Fibroblast of upper back skin (primary cell): ENCODE measurements at places on chromosomes 6 and 20.

DNA sequence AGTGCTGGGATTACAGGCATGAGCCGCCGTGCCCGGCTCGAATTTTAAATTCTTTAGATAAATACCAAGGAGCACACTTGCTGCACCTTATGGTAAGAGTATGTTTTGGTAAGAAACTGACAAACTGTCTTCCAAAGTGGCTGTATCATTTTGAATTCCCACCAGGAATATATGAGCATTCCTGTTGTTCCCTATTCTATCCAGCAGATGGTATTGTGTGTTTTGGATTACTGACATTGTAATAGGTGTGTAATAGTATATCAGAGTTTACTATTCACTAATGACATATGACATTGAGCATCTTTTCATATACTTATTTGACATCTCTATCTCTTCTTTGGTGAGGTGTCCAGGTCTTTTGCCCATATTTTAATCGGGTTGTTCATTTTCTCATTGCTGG is 40.5 kb downstream of the TGM6 start:
- no peak for DNase-seq

GRCh38 chr6:128918886-128919285 is 35.9 kb downstream of the LAMA2 start:
- peak; percentile 23 for DNase-seq

- no peak for DNase-seq
Observed at GRCh38 chr20:62476056-62476838, 452 bp upstream of the GATA5 start.

GRCh38 chr6:42269553-42269952 is 51.9 kb upstream of the MRPS10 start:
- DNase-seq, result no peak

DNA sequence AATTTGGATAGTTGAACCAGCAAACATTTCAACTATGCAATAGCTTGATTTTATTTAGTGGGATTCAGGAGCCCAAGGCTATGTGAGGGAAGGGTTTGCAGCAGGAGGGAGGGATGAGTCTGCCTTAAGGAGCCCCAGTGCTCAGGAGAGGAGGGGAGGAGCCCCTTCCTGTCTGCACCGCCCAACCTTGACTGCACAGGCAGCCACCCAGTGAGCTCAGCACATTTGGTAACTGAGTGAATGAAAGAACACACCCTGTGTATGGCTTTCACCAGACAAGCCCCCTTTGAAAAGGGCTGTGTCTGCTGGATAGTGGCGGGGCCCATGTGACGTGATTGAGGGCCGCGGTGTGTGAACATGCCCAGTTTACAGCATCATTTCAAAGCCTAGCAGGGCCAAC is 17.0 kb downstream of the DACT2 start:
- no peak for DNase-seq

DNA sequence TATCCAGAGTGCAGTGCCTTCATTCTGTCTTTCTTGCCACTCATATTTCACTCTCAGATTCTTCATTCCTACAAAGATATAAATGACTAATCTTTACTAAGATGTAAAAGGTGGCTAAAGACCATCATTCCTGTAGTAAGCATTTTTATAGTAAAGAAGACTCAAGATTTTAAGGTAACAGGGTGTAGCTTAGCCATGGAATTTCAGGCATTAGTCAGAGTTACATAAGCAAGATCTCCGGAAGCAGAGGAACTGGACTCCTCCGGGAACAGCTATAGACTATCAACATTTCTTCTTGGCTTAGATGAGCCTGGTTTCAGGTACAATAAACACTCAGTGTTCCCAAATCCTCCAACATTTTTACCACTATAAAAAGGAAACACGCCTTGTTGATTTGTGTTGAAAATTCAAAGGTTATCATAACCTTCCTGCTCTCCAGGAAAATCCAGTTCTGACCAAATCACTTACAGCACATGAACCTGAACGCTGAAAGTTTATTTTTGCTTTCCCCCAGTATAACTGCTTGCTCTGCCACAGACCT is 23.7 kb downstream of the SERPINB1 start:
- DNase-seq, result peak; percentile 54

DNA sequence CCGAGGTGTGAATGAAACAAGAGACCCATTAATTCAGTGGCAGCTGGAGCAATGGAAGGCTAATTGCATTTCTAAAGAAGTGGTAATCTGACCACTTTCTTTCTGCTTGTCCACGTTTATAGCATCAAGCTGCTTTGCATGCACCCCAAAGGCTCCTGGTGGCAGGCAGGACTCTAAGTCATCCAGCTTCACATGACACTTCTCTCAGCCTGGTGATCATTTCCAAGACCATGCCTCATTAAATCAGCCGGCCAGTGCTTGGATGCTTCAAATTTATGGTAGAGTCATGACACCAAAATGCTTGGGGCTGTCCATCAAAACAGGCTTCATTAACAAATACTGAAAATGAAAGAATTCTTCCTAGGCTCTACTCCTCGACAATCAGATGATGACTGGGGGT is 614.9 kb downstream of the DOK5 start:
- DNase-seq, result no peak

DNA sequence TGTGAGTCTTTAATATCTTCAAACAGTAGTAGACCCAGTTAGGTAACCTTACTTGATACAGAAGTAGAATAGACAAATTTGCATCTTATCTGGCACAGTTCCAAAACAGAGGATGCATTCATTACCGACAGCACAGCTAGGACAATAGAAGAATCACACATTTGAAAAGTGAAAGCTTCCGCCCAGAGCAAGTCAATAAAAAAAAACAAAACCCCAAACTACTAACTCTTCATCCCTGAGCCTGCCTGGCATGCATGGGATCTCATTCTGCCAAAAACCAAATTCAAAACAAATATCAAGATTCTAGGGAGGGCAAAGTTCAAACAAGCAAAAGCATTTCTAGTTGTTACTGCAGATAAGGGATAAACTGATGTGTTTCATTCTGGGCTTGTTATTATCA is 235.4 kb downstream of the BTBD9 start:
- DNase-seq, result no peak

GRCh38 chr6:134413241-134413643 is 95.3 kb upstream of the SGK1 start:
- no peak for DNase-seq

DNA sequence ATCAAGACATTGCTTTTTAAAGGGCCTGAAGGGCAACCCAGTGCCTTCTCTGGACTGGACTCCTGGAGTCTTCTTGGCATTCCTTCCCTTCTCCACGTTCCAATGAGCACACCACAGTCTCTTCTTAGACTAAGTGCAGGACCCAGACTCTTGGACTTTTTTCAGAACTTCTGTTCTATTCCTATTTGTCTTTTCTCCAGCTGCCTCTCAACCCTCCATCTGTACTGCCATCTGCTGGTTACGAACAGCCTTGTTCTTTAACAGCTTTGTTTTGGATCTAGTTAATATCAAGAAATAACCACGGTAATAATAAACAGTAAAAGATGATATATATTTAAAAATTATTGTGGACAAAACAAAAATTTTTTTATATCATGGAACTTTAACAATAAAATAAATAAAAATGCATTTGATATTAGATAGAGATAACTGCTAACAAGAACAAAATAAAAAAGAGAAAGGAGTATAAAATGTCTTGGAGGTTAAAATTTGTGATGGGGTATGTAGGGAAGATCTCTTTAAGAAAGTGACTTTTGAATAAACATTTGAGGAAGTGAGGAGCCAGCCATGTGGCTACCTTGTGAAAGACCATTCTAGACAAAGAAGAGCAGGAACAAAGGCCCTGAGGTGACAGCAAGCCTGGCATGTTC is 105.1 kb upstream of the HCRTR2 start:
- DNase-seq, result peak; percentile 70

DNA sequence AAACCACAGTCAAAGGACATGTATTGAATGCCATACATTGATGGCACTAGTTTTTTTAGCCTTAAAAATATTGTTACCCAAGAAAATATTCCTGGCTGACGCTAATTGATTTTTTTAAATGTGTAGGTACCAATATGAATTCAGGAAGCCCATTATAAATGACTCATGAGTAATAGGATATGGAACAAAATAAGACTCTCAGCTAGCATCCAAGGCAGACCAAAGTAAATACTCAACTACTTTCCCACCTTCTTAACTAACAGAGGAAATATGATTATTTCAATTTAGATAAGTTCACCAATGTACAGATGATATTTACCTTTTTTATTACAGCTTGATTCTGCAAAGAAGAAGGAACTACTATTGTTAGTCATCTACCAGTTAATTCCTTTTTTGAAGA is 43.2 kb upstream of the TXNDC5 start:
- no peak for DNase-seq

DNA sequence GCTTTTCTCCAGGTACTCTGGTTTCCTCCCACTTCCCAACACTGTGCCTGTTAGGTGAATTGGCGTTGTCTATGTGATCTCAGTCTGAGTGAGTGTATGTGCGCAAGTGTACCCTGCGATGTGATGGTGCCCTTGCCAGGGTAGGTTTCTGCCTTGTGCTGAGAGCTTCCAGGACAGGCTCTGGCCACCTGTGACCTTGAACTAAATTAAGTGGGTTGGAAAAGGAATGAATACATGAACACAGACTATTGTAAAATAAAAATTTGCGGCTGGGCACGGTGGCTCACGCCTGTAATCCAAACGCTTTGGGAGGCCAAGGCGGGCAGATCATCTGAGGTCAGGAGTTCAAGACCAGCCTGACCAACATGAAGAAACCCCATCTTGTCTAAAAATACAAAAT is 678.0 kb downstream of the DHX35 start:
- DNase-seq, result no peak

DNA sequence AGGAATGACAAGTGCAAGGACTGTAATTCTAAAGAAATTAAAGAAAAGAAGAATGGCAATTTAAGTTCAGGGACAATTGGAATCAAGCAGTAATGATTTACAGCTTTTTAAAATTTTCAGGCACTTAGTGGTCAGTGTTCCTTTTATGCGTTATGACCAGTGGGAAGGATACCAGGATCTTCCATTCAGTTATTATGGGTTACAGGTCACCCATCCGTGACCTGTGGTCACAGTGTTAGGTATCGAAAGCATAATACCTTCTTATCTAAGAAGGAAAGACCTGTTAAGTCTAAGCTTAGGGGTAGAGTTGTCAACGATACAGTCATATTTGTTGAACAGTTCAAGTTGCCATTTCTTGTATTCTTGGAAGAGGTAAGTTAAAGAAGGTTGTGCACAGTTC is 253.8 kb downstream of the LAMA2 start:
- no peak for DNase-seq

GRCh38 chr20:23127506-23128279 is 41.6 kb upstream of the CD93 start:
- no peak for DNase-seq

- no peak for DNase-seq
Observed at GRCh38 chr6:71675386-71675785, 211.0 kb upstream of the RIMS1 start.

- peak; percentile 86 for DNase-seq
Observed at GRCh38 chr6:7050872-7051779, 56.6 kb upstream of the RREB1 start.

DNA sequence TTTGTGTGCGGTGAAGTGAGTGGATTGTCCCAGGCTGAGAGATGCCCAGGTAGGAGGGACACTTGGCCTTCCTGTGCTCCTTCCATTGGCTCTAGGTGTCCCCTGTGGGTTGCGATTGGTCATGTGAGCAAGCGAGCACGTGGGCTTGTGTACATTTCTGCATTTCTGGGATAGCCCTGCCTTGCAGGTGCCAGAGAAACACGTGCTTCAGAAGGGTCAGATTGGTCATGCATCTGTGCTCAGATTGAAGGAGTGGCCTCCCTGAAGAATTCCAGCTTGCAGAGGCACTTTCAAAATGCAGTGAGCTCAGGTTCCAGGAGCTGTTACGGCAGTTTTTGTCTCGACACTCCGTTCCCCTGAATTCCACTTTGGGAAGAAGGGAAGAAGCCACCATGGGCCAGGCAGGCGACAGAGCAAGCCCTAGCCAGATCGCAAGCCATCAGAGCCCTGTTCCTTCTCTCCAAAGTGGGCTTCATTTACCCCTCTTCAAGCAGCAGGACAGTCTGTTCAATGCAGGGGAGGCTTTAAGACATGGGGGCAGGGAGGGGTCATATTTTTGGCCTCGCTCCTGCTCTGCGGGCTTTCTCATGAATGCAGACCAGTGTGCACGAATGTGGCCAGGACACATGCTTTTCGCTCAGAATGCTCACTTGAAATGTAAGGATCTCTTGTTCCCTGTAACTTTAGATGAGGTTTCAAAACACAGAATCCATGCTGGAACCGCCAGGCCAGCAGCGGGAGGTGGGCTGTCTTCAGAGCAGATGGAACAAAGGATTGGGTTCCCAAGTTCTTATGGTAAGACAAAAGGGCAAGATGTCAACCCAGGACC is 78.6 kb upstream of the AKAP12 start:
- peak; percentile 28 for DNase-seq

DNA sequence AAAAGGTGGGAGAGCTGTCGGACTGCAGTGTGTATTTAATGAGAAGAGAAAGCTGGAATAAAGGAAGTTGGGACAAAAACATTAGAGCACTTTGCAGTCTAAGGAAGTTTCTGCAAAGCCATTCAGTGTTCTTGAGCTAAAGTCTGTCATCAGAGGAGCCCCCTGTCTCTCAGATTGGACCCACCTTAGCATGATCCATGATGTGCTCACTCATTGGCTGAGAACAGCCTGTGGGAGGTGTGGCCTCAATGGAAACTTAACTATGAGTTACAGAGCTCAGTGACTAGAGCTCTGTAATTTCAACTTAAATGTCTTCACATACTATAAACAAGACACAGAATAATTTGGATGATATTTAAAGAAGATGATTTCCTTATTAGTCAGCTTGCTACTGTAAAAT is 437.0 kb downstream of the BTBD3 start:
- DNase-seq, result no peak
